ENCODE measurements at places on chromosomes 13 and 19.

DNA sequence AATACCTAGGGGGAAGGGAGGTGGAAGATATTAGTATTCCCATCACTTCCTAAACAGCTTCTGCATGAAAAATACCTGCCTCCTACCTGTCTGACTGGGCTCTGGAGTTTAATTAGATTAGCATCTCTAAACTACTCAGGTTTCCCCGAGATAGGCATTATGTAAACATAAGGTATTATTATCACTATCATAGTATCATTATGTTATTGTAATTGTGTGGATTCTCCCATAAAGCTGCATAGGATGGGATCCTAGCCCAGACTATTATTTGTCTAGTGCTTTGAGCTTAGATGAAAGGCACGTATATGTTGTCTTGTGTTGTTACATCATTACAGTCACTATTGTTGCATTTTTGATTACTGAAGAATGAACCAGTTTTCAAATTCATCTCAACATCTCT is 115.2 kb upstream of the SOX21 start:
- DNase-seq = no peak

GRCh38 chr13:43085545-43085944 is 62.2 kb downstream of the DNAJC15 start:
- DNase-seq = no peak

DNA sequence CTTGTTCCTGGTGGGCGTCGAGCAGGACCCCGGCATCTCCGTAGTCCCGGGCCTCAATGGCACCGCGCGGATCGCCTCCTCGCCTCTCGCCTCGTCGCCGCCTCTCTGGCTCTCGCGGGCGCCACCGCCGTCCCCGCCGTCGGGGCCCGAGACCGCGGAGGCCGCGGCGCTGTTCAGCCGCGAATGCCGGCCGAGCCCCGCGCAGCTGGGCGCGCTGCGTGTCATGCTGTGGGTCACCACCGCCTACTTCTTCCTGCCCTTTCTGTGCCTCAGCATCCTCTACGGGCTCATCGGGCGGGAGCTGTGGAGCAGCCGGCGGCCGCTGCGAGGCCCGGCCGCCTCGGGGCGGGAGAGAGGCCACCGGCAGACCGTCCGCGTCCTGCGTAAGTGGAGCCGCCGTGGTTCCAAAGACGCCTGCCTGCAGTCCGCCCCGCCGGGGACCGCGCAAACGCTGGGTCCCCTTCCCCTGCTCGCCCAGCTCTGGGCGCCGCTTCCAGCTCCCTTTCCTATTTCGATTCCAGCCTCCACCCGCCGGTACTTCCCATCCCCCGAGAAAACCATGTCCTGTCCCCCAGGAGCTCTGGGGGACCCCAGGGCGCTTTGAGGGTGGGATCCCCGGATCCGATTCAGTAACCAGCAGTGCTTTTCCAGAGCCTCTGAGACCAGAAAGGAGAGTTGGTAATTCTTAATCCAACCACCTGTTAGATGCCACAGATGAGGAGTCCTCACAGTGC is 885 bp downstream of the MLNR start:
- no peak for DNase-seq

GRCh38 chr13:94121686-94122085 is 357.8 kb downstream of the DCT start:
- DNase-seq = no peak

DNA sequence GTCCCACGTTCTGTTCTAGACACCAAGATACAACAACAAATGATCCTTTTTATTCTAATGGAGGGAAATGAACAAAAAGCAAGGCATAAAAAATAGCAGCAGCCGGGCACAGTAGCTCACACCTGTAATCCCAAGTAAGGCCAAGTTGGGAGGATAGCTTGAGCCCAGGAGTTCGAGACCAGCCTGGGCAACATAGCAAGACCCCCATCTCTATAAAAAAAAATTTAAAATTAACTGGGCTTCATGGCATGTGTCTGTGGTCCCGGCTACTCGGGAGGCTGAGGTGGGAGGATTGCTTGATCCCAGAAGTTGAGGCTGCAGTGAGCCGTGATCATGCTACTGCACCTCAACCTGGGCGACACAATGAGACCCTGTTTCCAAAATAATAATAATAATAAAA is 1.0 kb downstream of the MIA start:
- no peak for DNase-seq

DNA sequence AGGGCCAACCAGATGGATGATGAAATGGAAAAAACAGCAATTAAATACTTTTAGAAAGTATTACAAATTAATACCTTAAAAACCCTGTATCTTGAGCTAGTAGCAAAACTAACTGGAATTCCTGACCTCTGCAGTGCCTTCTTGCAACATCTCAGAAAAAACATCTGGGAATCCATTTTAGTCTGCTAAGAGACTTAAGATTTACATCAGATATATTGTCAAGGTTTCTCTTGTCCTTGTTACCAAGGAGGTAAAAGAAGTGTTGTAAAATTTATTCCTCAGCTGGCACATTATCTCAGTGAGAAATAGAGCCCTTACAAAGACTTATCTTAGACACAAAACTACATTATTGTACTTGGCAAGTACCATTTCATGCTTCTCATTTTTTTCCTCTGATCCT is 18.5 kb downstream of the KCNRG start:
- DNase-seq = no peak

DNA sequence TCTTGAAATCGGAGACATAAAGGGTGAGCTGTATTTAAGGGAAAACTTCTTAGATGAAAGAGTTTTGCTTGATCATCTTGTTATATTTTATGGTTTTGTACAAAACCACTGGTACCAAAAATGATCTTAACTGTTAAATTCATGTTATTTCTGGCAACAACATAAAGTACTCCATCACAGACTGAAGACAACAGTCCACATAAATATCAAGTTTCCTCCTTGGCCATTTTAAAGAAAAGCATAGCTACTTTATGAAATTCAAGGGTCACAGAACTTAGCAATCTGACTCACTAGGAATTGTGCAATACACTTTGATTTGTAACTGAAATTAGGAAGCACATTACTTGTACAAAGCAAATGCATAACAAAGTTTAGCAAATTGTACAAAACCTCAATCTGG is 66.3 kb downstream of the TBC1D4 start:
- DNase-seq = no peak

- DNase-seq = no peak
Observed at GRCh38 chr19:3667037-3667638, 33.1 kb downstream of the PIP5K1C start.

DNA sequence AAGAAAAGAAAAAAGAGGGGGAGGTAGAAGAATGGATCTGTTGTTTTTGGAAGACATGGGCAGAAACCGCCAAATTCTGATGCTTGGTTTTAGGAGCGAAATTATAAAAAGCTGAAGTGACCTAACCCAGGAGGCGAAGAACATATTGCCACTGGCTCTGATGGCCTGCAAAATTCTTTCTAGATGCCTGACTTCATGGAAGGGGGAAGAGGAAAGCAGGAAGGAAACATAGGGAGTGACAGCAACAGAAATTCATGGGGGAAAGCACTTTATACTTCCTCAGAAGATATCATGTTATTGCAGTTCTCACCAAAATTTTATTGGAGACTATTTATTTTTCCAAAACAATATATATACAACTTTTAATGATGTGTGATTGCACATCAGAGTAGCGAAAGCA is 213.5 kb downstream of the DLEU7 start:
- DNase-seq = no peak

GRCh38 chr19:33667141-33667650 is 45.4 kb downstream of the CHST8 start:
- DNase-seq = no peak

DNA sequence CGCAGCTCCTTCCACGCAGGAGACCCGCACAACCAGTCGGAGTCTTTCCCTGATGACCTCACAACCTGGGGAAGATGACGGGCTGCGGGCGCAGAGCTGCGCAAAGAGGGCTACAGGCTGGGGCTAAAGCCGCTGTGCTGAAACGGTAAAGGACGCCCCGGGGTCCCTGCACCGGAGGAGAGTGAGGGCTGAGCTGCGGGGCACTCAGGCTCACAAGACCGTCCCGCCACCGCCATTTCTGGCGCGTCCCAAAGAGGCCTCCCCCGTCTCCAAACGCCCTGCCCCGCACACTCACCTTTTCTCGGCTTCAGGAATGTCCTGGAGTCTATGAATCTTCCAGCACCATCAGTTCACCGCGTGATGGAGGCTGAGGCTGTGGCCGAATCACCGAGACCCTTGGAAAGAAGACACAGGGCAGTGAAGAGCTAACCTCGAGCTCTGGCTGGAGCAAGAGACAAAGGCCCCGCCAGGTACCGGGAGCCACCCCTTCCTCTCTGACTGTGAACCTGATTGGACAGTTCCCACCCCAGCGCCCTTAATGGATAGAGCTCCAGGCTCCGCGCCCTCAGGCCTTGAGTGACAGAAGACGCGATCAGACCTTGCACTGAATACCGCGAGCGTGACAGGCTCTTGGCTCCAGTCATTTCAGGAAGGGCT is 41.8 kb upstream of the ZNF429 start:
- DNase-seq = no peak

DNA sequence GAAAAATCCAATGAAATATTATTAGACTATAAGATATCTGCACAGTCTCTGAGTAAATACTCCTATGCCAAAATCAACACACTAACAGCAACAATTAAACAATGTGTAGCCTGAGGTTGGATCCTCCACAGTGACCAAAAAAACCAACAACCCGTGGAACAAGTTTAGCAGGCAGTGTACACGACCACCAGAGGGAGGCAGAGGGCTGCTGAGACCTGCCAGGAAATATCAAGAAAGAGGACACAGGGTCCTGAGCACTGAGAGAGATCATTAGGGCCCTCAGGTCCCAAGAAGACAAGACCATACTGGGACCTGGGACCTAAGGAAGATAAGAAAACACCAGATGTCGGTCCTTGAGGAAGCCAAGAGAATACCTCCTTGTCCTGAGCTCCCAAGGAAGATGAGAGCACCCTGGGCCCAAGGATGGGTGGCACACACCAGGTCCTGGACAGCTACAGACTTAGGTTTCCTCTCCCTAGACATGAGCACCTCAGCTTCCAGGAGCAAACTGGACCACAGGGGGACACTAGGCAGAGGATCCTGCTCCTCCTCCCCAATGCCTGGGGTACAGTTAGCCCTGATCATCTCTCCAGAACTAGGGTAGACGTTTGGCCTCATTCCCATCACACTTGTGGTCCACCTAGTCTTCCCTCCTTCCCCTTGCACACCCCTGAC is 822 bp upstream of the ZNF274 start:
- DNase-seq = peak; percentile 38

GRCh38 chr19:6101991-6102390 is 8.3 kb downstream of the RFX2 start:
- no peak for DNase-seq

GRCh38 chr13:92362717-92363116 is 863.9 kb upstream of the GPC6 start:
- DNase-seq = no peak

DNA sequence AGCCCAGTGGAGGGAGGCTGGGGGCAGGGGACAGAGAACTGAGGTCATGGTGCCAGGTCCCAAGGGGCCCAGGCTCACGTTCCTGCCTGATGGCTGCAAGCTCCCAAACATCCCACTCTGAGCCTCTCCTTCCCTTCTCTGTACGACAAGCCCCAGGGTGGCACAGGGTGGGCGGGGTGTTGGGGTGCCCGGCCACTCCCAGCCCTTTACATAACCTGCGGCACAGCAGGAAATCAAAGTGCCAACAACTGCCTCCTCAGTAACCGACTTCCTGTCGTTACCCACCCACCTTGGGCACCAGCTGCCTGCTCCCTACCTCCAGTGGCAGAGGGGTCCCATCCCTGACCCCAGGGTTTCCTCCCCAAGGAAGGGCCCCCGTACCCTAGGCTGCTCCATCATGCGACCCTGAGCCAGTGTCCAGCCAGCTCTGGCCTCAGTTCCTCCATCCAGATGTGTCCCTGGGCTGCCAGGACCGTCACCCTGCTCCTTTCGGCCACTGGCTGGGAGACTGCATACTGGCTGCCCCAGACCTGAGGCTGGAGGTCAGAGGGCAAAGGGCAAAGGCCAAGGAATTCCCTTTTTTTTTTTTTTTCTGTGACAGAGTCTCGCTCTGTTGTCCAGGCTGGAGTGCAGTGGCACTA is 27.7 kb upstream of the NFIC start:
- DNase-seq = no peak

DNA sequence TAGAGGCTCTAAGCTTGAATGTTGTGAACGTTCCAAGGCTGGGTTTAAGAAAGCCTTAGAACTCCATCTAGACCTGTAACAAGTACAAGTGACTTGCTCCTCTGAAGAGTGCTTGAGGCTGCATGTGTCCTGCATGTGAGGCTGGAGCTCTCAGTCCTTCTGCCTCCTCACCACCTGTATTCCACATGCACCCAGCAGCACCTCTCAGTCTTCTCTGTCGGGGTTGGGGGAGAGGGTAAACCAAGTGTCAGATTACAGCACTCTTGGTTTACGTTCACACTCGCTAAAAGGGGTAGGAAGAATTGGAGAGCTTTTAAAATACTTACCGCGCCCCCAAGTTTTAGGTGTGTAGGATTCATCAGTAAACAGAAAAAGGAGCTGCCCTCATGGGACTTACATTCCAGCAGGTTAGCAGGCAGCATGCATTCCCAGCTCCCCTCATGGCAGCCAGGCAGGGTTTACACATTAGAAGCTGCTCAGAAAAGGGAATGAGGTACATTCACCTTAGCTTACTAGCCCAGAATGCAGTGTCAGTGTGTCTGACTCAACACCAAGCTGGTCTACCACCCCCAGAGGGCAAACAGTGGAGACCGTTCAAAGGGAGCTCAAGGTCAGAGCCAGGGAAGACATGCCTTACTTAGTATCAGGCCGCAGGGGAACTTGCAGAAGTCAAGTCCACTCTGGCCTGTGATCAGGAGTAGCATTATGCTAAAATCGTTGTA is 248.1 kb downstream of the PCCA start:
- no peak for DNase-seq

GRCh38 chr13:64912141-64912540 is 2318.0 kb downstream of the PCDH9 start:
- DNase-seq = no peak

DNA sequence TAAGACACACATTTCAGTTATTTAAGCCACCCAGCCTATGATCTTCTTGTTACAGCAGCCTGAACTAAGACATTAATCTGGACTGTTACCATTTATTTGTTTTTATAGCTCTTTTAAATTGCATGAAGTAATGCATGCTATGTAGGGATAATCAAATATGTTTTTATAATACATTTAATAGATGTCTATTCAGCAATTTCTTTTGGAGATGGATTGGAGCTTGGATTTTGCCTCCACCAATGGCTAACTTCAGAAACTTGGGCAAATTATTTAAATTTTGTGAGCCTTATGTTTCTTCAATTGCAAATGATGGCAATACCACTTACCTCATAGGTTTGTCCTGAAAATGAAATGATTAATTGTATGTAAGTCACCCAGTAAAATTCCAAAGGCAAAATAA is 288.7 kb downstream of the GPC6 start:
- no peak for DNase-seq

- no peak for DNase-seq
Observed at GRCh38 chr13:50080203-50080910, 65.1 kb downstream of the KCNRG start.

Measured in stimulated activated CD8-positive, alpha-beta memory T cell treated with anti-CD3 and anti-CD28 coated beads, Interleukin-15, amount 100 ng/mL, for 4 hours (primary cell).